NCI-H524 (cell line): ENCODE measurements at places on chromosomes 1 and 21.

GRCh38 chr1:84691122-84691783 is 992 bp upstream of the SSX2IP start:
- DNase-seq = no peak

DNA sequence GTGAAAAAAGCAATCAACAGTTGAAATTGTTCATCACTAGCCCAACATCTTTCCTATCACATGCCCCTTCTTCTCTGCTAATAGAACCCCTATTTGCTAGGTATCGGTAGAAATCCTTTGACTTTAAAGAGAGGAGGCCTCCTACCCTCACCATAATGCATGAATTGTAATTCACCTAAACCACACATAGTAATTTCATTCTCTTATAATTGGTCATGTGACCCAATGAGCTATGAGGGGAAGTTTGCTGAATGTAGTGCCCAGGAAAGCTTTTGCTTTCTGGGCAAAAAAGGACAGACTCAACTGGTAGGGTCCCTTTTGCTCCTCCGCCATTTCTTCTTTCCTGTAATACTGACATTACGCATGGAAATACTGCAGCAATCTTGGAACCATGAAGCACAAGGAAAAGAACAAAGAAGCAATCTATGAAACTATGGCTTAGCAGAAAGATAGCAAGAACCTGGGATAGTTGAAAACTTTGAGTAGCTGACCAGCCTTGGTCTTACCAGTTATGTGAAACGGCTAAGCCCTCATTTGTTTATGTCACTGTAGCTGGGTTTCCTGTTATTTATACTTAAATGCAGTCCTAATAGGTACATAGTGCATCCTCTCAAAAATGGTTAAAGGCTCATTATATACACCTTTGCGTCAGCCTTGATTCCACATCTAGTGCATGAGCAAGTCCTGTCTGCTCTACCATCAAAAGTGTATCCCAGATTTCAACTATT is 10.2 kb upstream of the CHI3L2 start:
- DNase-seq = no peak

GRCh38 chr1:32339363-32339978 is 3.4 kb upstream of the MARCKSL1 start:
- no peak for DNase-seq

GRCh38 chr1:115196296-115196695 is 107.0 kb upstream of the TSPAN2 start:
- no peak for DNase-seq

DNA sequence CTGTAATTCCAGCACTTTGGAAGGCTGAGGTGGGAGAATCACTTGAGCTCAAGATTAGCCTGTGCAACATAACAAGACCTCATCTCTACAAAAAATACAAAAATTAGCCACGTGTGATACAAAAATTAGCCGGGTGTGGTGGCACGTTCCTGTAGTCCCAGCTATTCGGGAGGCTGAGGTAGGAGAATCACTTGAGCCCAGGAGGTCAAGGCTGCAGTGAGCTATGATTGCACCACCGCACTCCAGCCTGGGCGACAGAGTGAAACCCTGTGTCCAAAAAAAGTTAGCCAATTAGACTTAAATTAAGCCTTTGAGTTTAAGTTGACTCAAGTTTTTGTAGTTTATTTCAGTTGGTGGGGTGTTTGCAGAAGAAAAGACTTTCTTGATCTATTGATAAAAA is 11.8 kb downstream of the CXADR start:
- no peak for DNase-seq

DNA sequence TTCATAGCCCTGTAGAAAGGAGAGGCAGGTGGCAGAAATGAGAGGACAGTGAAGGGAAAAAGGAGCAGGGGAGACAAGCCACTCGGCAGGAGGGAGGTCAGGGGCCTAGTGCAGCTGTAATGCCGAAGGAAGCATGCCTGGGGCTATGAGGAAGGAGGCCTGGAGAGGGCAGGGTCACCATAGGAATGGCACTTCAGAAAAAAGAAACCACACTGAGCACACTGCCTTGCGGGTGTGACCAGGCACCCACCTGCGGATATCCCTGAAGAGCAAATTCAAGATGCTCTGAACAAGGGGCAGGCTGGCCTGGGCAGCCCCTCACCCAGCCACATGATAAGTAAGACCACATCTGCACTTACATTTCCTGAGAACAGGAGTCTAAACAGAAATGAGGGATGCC is 104.7 kb downstream of the JAK1 start:
- DNase-seq = no peak

GRCh38 chr1:102937401-102937800 is 170.9 kb downstream of the COL11A1 start:
- DNase-seq = no peak

DNA sequence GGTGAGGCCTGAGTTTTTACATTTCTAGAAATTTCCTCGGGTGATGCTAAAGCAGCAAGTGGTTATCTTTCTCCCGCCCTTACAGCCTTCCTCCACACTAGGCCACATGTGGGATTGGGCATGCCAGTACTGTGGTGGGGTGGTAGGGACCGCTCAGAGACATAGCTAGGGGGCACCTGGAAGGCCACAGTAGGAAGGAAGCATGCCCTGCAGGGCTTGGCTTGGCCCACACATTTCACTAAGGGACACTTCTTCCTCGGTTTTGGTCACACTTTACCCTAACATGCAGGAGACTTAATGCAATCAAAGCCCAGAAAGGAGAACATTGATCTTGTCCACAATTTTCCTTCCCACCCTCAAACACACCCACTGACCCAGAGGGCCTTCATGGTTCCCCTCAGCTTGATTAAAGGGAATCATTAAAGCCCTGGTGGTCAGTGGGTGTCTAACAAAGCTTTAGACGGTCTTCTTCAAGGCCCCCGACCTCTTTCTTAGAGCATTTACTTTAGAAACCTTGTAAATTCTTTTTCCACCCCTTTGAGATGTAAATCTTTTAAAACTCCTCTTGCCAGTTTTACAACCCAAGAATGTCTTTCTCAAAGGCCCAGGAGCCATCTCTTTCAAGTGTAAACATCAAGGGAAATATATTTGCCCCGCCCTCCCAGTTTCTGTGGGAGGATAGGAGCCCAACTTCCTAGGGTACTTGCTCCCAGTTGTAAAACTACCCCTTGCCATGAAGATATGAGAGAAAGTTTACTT is 246.4 kb upstream of the PTBP2 start:
- DNase-seq = no peak

DNA sequence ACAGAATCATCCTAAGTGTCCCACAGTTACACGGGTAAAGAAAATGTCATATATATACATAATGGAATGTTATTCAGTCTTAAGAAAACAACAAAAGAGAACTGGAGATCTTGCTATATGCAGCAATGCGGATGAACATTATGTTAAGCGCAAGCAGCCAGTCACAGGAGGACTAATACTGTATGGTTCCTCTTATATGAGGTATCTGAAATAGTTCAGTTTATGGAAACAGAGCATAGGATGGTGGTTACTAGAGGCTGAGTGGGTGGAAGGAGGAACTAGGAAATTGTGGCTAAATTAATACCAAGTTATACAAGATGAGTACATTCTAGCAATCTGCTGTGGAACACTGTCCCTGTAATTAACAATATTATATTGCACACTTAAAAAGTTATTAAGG is 834.3 kb downstream of the KCNT2 start:
- no peak for DNase-seq

GRCh38 chr1:15966081-15966955 is 9.6 kb downstream of the ZBTB17 start:
- DNase-seq = no peak

GRCh38 chr1:213291526-213291925 is 240.5 kb downstream of the RPS6KC1 start:
- no peak for DNase-seq

DNA sequence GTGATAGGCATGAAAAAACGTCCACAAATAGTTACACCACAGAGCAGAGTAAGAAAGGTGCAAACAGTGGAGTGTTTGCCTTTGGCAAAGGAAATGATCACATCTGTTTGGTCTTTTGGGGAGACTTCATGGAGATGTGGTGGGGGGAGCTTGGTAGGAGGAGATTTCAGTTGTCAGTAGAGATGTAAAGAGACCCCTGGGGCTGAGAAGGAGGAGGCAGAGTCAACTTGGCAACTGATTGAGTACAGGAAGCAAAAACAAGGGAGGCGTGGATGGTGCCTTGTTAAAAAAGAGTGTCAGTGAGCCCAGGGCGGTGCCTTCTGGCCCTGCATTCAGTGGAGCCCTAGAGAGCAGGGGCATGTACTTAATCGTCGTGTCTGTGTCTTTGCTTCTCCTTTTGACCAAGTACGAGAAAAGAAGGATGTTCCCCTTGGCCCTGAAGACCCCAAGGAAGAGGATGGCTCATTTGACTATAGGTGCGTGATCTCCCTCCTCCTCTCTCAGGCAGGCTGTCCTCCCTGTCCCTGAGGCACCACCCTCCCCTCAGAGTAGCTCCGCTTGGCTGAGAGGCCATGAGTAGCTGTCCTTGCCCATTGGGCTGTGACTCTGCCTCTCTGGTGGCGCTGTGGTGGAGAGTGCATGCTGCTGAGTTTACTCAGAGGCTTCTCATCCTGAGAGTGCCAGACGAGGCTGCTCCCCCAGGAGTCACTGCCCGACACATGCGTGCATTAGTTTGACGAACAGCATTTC is 30.4 kb upstream of the CNTN2 start:
- no peak for DNase-seq

- no peak for DNase-seq
Observed at GRCh38 chr1:13697738-13698137, 2.2 kb upstream of the PRDM2 start.

- no peak for DNase-seq
Observed at GRCh38 chr1:40107290-40107959, 10.4 kb upstream of the PPT1 start.

DNA sequence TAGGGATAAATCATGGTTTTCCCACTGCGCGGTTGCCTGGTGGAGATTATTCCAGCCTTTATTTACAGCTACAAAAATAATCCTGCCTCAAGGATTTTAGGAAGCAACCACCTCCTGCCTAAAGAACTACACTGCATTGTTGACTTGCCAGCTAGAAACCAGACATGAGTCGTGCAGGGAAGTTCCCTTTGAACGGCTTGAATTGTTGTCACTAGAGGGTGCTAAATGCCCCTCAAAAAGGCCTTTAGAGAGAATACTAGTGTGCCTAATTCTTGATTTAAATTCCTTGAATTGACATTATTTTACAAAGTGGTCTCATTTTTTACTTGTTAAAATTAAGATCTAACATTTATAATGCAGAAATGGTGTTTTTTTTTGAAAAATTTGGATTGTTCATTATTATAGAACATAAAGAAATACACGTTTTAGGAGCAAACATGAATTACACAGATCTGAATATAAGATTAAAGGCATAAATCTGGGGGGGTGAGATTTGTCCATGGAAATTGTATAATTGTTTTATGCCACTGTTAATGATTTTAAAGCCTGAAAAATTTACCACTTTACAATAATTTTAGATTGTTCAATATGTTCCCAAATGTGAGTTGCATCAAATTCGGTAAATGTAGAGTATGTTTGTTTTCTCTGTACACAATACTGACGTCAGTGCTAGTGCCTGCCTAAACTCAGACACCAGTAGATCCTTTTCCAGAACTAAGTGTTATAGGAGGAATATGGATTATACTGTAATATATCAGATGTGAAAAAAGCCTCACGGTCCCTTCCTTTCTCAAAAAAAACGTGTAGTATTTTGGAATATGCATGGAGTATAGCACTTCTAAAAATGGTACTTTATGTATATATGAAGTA is 7.6 kb upstream of the ERG start:
- DNase-seq = peak; percentile 40

DNA sequence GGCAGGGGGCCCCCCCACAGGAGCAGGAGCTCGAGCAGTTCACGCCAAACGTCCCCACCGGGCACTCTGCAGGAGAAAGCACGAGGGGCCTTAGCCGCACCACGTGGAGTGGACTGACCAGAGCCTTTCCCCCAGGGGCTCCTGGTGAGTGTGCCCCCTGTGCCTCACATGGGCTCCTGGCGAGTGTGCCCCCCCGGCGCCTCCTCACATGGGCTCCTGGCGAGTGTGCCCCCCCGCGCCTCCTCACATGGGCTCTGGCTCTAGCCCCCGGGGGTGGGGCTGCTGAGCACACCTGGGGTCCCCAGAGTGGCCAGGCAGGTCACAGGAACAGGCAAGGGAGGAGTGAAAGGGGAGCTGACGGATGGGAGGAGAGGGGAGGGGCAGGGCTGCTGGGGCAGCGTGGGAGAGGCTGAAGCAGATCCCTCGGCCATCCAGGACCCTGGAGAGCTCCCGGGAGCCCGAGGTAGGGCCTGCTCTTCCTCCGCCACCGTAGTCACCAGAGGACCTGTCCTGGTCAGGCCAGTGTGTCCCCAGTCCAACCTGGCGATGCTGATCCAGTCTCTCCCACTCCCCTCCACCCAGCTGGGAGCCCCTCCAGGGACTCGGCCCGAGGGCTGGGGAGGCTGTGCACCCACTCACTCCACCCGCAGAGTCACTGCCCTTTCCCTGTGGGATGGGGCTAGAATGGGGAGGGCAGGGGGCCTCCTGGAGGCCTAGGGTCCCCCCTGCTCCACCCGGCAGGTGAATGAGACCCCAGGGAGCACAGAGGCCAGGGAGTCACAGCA is 47.6 kb downstream of the ARHGEF16 start:
- DNase-seq = no peak

DNA sequence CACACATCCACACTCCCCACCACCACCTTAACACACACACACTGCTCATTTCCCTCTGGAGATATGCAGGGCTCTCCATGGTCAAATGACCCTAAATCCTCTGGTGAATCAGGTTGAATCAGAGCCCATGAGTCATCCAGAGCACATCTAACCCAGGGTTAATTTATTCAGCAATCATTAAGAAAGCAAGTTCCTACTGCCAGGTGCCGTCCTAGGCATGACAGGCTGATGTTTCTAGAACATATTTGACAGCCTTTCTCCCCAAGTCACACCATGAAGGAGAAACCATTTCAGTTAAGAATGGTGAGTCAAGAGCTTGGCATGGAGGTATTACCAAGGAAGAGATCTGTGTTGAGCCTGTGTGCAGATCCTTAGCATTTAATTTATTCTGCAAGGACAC is 194.3 kb upstream of the CAMK1G start:
- no peak for DNase-seq

GRCh38 chr1:47532921-47533792 is 95.3 kb downstream of the FOXD2 start:
- DNase-seq = no peak

- DNase-seq = no peak
Observed at GRCh38 chr1:174768516-174768915, 231.2 kb upstream of the CACYBP start.

DNA sequence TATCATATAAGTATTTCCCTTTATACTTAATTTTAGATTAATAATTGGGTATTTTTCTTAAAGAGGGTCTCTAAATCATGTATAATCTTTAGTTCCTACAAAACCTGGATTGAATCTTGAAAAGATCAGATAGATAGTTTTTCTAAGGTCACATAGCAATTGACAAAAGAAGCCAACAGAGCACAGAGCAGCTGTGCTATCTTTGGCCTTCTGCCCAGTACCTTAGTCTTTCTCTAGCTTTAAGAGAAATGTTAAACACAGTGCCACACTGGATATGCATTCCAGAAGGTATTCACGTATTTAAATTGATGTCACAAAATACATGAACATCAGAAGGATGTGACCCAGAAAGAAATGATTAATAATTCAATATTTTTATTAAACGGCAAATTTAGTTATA is 86.8 kb downstream of the C21orf91 start:
- peak; percentile 15 for DNase-seq

DNA sequence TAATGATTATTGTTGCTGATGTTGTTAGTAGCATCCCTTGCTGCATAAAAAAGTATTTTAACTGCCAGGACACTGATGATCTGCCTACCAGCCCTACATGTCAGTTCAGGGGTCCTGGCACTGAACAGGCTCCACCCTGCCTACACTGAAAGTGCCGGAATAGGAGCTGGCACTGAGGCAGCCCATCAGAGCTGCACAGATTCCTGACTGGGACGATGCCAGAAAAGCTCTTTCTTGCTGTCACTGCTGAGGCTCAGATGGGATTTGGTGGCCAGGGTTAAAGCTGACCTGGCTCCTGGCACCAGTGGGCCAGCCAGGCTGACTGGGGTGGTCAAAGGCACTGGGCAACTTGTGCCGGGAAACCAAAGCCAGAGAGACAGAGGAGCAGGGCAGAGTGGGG is 6.2 kb upstream of the DISP3 start:
- DNase-seq = no peak
